ENCODE measurements at places on chromosomes 12 and 14.

- no peak for DNase-seq
Observed at GRCh38 chr12:91406920-91407341, 224.3 kb upstream of the DCN start.

DNA sequence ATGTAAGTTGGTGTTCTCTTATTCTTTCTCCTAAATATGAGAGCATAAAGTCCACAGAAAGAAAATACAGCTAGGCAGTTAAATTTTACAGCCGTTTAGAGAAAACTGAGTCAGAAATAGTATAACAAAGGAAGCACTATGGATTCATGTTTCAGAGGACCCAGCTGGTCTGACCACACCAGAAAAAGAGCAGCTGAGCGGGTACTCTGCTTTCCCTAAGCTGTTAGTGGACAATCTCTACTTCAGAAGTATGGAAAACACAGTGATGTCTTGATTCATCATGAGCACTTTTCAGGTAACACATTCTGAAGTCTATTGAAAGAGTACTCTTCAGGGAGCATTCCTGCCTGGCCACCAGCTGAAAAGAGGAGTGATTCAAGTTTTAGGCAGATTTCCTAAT lies 12.4 kb downstream of the PPM1H start:
- no peak for DNase-seq

DNA sequence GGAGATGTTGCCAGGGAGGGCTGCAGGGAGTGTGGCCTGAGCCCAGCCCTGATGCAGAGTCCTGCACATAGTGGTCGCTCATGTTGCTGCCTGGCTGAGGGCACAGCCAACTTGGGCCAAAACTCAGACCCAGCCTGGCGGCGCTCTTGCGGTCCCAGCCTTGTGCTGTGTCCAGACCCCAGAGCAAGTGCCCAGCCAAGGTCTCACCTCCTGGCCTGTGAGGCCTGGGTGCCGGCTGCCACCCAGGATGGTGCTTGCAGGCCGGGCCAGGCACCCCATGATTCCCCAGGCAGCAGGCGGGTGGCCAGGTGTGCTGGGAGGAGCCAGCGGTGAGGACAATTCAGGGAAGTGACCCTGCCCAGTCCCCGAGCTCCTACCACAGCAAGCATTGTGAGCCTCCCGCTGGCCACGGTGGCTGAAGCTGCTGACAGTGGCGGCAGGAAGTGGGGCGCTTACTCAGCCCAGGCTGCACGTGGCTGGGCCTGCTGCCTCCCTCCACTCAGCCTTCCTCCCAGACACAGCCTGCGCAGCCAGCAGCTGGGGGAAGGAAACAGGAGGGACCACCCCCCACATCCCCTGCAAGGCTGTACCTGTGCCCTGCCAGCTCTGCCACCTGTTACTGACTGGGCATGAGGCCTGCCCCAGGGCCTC lies 17.7 kb upstream of the PGF start:
- no peak for DNase-seq

DNA sequence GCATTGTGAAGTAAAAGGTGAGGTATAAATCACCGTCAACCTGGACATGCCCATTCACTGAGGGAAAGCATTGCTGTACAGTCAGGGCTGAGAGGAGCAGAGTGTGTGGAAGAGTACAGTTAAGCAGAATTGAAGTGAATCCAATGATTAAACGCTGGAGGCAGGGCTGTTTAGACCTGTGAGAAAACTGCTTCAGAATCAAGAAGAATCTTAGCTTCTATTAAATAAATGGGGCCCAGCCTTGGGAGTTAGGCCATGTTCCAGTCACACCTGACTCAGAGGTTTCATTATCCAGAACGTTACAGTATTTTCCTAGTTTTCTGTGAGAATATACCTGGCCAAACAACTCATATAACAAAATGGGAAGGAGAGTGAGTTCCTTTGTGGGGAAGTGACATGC lies 86.9 kb downstream of the ATP23 start:
- DNase-seq: no peak

- DNase-seq: no peak
Observed at GRCh38 chr14:20837831-20838230, 35.2 kb upstream of the RNASE1 start.

- no peak for DNase-seq
Observed at GRCh38 chr12:28925719-28926376, 223.2 kb upstream of the FAR2 start.

- DNase-seq: no peak
Observed at GRCh38 chr12:62133440-62133839, 126.8 kb upstream of the USP15 start.

GRCh38 chr12:78746001-78746400 lies 118.6 kb upstream of the SYT1 start:
- DNase-seq: no peak

DNA sequence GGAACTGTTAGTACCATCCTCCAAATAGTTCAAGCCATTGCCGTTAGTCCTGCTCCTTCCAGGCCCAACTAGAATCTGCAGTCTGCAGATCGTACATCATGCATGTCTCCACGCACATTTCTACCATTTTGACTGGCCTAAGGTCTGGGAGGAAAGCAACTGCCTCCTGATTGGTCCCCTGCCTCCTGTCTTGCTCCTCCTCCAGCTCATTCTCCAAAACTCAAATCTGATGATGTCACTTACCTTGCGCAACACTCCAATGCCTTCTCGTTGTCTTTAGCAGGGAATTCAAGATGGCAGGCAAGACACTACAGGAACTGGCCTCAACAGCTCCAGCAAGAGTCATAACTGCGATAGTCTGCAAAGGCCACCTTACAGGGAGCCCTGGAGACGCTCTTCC lies 9.7 kb upstream of the HCAR1 start:
- DNase-seq: no peak

DNA sequence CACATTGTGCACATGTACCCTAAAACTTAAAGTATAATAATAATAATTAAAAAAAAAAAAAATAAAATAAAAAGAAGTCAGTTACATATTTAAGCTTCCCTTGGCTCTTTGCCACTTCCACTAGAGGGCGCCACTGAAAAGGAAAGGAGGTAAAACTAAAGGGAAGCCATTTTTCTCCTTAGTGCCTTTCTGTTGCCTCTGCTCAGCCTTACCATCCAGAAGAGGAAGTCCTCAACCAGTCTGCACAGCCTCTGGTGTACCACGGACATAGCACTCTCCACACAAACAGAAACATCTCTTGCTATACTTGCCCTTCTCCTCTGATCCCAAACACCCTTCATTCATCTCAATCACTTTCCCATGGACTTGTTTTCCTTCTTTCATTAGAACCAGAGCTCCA lies 169.0 kb upstream of the EEA1 start:
- DNase-seq: no peak

- DNase-seq: no peak
Observed at GRCh38 chr14:63670692-63671091, 29.0 kb upstream of the WDR89 start.

DNA sequence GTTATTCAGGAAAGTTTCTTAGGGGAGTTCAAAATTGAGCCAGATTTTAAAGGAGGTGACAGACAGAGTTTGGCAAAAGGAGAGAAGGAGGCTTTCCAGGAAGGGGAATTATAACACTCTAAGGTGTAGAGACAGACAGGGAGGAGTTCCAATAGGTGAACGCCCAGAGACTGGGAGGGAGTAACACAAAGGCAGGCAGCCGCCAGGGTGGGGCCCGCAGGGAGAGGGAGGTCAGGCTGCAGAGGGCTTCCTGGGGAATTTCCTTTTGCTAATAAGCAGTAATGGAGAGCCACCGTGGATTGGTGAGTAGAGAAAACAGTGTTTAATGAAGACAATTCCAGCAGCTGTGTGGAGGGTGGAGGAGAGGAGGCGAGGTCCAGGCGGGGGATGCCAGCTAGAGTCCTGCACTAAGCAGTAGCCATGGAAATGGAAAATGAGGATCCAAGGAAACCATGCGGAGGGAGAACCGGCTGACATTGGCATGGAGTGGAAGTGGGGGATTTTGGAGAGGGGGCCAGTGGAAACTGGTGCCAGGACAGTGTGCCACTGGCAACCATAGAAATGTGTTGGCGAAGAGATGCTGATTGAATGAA lies 22.2 kb downstream of the GRIN2B start:
- DNase-seq: no peak

All from cortex of kidney (tissue), 1 donor.